Activated CD8-positive, alpha-beta memory T cell treated with anti-CD3 and anti-CD28 coated beads for 24 hours (primary cell): ENCODE measurements at places on chromosomes 1 and 21.

DNA sequence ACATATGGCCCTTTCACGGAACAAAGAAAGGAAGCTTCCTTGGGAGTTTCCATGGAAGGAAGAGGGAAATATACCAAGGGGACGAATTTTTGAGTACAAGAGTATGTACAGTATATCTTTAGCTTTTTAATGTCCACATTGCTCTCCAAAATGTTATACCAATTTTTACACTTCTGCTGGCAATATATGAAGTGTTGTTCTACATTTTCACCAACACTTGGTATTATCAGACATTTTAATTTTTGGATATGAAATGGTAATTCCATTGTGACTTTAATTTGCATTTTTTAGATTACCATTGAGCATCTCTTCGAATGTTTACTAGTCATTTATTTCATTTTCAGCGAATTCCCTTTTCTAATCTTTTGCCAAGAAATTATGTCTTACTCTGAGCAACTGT is 5.5 kb upstream of the VPS45 start:
- no peak for DNase-seq

DNA sequence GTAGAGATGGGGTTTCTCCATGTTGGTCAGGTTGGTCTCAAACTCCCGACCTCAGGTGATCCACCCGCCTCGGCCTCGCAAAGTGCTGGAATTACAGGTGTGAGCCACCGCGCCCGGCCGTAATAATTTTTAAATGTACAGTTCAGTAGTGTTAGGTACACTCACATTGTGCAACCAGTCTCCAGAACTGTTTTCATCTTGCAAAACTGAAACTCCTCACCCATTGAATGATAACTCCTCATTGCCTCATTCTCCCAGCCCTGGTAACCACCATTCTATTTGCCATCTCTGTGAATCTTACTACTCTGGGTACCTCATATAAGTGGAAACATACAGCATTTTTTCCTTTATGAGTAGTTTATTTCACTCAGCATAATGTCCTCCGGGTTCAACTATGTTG is 3.4 kb downstream of the NLRP3 start:
- DNase-seq: no peak

GRCh38 chr1:70438529-70438928 is 27.5 kb downstream of the CTH start:
- DNase-seq: no peak

- DNase-seq: no peak
Observed at GRCh38 chr1:3114846-3115245, 45.8 kb downstream of the PRDM16 start.

DNA sequence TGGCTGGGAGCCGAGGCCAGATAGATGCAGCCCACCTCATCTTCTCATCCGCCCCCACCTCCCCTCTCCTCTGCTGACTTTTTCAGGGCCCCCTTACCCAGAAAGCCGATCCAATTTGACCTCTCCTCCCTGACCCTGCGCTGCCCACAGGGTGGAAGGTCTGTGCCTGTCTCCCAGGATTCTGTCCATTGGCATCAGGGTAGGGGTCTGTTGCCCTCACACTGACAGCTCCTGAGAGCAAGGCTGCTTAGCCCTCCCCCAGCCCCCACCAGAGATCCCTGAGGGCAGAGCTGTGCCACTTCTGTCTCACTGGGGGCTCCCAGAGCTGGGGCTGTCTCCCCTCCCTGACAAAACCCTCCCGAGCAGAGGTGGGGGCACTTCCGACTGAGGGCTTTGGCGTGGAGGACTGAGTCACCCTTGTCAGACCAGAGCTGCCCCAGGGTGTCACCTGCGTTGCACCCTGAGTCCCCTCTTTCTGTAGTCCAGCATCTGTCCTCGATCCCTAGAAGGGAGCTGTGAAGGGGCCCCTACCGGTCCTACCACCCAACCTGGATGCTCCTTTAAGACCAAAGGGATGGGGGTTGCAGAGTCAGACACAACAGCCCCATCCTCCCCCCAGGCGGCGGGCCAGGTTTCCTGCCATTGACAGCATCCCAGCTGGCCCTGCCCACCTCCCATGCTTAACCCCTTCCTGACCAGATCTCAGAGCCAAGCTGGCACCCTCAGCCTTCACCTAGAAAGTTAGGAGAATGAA is 2.4 kb upstream of the FAM110D start:
- no peak for DNase-seq
